ENCODE measurements at places on chromosomes 12 and 14.
A peak's percentile ranks its signal among the peaks of the same experiment; 100 is the strongest.

DNA sequence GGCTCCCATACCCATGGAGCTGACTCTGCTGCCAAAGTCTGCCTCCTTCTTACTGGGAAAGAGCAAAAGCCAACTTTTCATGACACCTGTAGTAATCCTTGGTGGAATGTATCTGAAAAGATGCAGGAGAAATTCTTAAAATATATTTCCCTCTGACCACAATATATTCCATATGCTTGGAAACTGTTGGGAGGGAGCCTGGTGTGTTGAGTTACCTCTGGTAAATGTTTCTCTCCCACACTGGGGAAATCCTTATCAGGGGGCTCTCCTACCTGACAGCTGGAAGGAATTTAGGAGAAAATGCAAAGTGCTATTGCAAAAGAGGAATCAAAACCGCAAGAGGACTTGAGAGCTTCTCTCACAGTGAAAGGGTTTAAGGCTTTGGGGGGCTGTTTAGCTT, 139.4 kb downstream of the TBX5 start:
- DNase-seq = no peak

- no peak for DNase-seq
Observed at GRCh38 chr12:53538209-53538689, 31.0 kb upstream of the NPFF start.

GRCh38 chr12:7787574-7788293, 1.5 kb upstream of the NANOG start:
- DNase-seq = no peak

DNA sequence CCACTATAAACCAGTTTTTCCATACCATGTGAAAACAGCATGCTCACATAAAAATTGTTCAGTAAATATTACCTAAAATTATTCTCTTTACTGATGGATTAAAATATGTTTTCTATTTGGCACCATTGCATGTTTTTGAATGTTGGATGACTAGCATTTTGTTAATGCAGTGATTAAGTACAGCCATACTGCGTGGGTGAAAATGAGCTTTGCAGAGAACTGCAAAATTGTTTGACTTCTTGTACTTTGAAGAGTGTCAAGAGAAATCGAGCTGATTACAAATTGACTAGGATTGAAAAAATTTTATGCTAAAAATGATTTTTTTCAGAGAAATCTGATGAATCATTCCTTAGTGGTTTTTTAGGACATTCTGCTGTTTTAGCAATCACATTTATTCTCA, 452.9 kb downstream of the RPL10L start:
- DNase-seq = no peak

- peak; percentile 86 for DNase-seq
Observed at GRCh38 chr14:105351920-105352851, 37.6 kb downstream of the PACS2 start.

GRCh38 chr14:75824318-75824717, 157.5 kb downstream of the TGFB3 start:
- DNase-seq = no peak

- no peak for DNase-seq
Observed at GRCh38 chr12:45725631-45726602, 3.6 kb upstream of the ARID2 start.
